ENCODE measurements at places on chromosomes 6 and 20.

DNA sequence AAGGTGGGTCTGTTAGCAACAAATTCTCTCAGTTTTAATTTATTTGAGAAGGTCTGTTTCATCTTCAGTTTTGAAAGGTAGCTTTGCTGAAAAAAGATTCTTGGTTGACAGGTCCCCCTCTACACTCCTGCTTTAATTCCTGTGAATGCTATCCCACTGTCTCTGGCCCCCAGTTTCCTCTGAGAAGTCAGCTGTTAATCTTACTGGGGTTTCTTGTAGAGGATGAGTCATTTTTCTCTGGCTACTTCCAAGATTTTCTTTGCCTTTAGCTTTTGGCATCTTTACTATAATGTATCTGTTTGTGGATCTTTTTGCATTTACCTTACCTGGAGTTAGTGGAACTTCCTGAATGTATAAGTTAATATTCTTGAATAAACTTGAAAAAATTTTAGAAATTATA is 122.7 kb downstream of the MMS22L start:
- no peak for DNase-seq

DNA sequence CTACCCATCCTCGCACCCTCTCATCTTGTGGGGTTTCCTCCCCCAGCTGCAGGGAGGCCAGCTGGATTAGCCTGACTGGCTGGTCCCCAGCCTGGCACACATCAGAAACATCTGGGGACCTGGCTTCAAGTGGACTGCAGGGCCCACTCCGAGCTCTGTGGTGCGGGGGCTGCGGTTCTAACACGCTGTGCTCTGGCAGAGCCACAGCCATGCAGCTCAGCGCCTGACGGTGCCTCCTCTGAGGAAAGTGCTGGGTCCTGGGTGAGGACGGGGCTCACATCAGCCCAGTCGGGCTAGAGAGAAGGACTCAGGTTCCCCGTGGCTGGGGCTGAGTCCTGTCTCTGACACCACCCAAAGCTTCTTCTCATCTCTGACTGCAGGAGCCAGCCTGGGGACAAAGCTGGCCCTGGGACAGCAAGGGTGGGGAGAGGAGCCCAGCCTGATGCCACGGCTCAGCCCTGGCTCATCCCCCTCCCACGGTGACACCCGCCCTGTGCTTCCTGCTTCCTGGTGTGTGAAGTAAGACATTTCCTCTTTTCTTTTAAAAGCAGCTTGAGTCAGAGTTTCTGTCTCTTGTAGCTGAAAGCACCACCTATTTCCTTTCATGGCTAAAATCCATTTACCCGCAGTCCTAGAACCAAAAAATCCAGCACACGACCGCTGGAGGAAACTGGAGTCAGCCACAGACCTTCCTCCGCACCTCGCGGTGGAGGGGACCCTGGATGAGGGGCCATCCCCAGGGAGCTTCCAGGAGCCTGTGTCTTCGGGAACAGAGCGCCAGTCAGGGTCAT is 127.4 kb upstream of the AFDN start:
- DNase-seq = peak; percentile 65

DNA sequence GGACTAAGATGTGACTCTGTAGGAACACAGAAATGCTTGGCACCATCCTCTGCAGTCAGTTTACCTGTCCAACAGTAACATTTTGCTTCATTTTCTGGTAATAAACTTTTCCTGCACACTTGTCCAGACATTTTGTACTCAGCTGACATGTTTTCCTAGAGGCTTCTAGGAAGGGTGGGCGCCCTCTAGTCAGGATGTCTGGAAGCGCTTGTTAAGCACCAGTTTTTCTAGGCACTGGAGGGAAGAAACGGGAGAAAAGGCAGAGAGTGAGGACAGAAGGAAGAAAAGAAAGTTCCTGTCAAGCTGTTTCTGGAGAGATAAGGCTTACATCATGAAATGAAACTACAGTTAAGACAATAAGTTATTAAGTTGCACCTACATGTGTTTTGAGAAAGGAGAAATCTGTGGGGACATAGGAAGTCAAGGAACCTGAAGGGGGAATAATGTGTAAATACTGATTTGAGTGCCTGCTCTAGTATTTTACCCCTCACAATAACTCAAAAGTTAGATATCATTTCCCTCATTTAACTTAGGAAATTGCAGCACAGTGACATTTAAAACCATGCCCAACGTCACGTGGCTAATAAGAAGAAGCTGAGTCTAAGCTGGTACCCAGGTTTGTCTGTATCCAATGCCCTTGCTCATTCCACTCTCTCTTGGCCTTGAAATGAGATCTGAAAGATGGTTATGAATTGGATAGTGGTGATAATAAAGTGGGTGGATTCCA is 42.7 kb upstream of the TNFRSF21 start:
- no peak for DNase-seq

GRCh38 chr20:4875578-4876067 is 125.7 kb downstream of the SLC23A2 start:
- no peak for DNase-seq

DNA sequence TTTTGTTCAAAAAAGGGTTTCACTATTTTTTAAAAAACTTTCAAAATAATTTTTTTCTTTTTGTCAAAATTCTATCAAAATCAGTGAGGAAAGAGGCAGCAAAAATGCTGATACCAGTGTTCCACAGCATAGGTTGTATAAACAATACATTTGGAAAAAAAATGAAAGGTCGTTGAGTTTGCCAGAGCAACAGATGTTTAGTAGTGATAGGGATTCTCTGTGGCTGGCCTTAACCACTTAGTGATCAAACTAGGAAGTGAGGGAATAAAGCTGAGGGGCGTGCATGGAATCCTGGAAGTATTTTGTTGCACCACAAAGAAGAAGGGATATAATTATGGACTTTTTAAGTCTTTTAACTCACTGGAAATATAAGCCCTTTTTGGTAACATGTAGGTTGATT is 555.3 kb upstream of the CHD6 start:
- no peak for DNase-seq

- DNase-seq = no peak
These were observed 370.9 kb downstream of the COL12A1 start for GRCh38 chr6:74834967-74835366.

- no peak for DNase-seq
These were observed 548 bp upstream of the BCAS4 start for GRCh38 chr20:50794181-50794845.

GRCh38 chr20:62132421-62132820 is 10.1 kb downstream of the LSM14B start:
- no peak for DNase-seq

DNA sequence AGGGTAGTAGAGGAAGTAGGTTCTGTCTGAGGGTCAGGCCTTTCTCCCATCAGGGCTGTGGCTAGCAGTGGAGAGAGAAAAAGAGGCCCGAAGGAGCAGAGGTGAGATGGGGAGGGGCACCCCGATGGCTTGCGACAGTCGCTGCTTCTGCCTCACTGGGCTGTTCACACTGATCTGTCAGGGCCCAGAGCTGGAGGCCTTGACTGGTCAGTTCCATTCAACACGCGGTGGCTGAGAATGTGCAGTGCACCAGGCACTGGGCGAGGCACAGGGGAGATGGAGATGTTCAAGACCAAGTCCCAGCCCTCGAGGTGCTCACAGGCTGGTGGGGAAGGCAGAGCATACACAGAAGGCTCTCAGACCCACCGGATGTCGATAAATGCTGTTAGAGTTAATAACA is 21.4 kb downstream of the SLC12A5 start:
- no peak for DNase-seq

- DNase-seq = peak; percentile 51
These were observed 6.1 kb upstream of the HSPA1B start for GRCh38 chr6:31821301-31822035.

DNA sequence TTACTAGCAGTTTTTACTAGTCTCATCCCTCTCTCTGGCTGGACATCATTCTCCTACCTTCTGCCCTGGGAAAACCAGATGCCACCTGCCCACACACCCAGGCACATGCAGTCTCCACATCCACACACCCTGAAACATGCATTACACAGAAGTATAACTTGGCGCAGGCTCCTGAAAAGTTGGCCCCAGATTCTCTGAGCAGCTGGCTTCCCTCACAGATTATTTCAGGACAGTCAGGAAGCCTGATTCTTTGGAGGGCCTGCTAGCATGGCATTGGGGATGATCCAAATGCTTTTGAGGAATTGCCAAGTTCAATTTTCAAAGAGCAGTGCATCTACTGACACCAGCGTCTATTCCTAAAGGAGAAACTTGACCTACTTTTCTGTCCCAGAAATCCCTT is 27.8 kb upstream of the KIF16B start:
- no peak for DNase-seq

DNA sequence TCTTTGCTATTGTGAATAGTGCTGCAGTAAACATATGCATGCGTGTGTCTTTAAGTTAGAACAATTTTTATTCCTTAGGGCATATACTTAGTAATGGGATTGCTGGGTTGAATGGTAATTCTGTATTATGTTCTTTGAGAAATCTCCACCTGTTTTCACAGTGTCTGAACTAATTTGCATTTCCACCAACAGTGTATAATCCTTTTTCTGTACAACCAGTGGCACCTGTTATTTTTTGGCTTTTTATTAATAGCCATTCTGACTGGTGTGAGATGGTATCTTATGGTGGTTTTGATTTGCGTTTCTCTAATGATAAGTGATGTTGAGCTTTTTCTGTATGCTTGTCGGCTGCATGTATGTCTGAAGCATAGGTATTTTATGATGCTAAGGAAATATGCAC is 820.8 kb upstream of the MAP3K7 start:
- no peak for DNase-seq

GRCh38 chr6:39561536-39562266 is 163.5 kb downstream of the KIF6 start:
- no peak for DNase-seq

- no peak for DNase-seq
These were observed 920 bp upstream of the EPHA7 start for GRCh38 chr6:93420163-93420795.

DNA sequence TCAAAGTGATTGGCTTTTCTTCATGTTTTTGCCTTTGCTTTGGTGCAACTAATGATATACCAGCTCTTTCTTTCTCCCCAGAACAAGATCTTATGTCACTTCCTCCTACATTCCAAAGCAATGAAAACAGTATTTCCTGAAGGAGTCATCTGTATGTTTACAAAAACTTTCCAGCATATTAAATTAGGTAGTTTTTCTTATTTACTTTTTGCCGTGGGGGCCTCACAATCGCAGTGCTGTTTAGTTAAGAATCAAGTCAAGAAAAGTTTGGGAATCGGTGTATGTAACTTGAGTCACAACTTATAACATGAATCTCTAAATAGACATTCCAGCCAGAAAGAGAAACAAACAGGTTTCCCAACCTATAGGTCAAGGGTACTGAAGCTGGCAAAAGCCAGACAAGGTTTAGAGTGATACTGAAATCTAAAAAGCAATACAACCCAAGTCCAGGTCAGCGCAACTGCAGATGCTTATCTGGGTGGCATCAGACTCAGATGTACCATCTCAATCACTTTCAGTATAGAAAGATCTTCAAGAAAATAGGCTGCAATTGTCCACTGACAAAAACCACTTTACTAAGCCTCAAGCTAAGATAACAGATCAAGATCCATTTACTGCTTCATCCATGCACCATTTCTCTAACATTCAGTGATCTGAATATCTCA is 63.6 kb downstream of the IPCEF1 start:
- no peak for DNase-seq

GRCh38 chr6:100228437-100228833 is 234.4 kb upstream of the MCHR2 start:
- DNase-seq = no peak

DNA sequence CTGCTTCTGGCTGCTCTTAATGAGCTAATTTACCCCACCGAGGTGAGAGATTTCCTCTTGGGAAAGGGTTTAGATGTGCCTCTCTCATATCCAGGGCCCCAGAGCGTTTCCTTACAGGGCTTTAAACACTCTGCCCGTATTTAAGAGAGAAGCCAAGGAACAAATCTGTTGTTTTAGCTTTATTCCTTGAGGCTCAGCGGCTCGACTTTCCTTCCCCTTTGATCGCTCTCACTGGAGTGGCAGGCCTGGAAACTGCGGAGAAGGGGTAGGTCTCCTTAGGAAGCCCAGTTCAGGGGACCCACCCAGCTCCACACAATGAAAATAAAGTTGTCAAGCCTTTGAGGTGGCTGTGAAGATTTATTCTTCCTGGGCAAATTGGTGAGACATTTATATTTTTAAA is 132.0 kb upstream of the JAG1 start:
- no peak for DNase-seq

- no peak for DNase-seq
These were observed 261.5 kb downstream of the KIF16B start for GRCh38 chr20:16311756-16312155.

DNA sequence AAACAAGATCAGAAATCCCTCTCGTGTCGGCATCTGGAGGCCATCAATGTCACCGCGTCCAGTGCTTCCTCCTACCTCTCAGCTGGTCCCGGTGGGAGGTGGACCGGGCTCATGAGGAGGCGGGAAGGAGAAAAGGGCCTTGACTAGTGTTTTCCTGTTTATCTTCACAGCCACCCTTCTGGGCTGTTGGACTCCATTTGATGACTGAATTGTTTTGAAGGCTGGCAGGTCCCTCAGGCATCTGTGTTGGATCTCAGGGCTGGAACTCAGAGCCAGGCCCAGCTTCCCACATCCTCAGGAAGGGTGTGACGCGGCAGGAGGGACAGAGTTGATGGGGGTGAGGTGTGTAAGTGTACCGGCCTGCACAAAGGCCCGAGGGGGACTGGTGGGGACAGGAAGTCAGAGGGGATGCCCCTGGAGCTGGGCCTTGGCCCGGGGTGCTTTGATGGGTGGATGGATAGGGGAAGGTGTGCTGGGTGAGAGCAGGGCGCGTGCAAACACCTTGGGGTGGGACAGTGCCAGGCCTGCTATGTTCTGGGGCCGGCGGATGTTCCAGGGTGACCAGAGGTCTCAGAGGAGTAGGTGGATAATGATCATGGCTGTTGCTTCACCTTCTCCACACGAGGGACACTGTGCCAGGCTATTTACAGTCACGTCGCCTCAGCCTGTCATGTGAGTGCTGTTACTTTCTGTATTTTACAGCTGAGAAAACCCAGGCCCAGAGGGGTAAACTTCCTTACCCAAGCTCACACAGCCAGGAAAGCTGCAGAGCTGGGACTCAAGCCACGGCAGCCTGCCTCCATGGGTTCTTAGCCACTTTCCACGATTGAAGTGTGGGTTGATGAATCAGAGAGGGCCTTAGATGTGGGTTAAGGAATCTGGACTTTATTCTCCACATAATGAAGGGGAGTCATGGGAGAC is 17.9 kb upstream of the CHMP4B start:
- DNase-seq = no peak

DNA sequence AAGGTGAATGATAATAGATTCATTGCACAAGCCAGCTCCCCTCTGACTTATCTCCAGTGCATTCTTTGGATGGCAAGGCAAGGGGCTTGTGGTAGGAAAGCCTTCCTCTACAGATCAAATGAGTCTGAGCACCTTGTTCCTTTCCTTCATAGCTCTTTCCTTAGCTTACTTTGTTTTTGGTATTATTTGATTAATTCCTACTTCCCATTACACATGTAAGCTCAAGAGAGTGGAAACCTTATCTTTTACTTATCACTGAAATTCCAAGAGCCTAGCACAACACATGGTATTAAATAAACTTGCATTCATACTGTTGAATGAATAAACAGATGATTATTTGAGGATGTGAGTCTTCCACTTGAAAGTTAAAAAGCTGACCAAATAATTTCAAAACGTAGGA is 41.7 kb downstream of the FRK start:
- no peak for DNase-seq

GRCh38 chr6:110688661-110689268 is 126.5 kb downstream of the CDK19 start:
- no peak for DNase-seq

- DNase-seq = no peak
These were observed 855.5 kb upstream of the MAP3K7 start for GRCh38 chr6:91442342-91442741.
